Common myeloid progenitor, CD34-positive (primary cell): ENCODE measurements at places on chromosomes 5 and 9.
A peak's percentile ranks its signal among the peaks of the same experiment; 100 is the strongest.

- no peak for DNase-seq
Observed at GRCh38 chr5:83817591-83817990, 96.9 kb upstream of the HAPLN1 start.

DNA sequence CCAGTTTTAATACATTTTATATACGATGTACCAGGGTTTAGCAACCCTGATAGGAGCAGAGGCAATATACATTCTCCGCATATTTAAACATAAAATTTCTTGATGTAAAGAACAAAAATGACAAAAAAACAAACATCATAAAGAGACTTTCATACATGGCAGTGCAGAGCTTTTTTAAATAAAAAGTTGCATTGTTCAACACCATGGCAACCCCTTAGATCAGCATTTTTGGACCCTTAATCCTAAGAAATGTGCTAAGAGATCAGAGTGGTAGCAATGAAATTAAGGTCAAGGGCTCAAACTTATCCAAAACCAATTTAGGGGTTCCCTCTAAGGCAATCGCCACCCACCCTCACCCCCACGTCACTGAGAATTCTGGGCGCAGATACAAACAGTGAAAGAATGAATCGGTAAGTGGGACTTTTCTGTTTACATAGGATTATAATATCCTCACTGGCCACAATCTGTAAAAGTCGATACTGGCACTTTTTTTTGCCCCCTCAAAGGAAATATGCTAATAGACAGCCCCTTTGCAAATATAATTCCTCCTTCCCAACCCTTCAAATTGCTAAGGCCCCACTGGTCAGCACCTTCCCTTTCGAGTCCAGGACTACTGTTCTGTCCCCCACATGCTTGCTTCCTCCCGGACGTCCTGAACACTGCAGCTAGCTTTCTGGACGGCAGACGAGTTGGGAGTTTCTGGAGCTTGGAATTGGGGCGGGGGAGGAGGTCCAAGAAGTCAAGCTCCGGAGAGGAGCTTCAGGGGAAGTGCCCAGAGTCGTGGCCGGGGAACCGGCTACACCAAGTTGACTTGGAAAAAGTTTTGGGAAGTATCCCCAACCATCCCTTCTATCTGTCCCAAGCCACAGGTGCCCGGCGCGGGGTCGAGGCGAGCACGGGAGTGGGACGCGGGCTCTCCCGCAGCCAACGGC lies 2.2 kb downstream of the GAS1 start:
- no peak for DNase-seq

GRCh38 chr5:622359-622758 lies 10.2 kb downstream of the CEP72 start:
- DNase-seq: no peak

GRCh38 chr9:116160676-116161571 lies 7.3 kb downstream of the PAPPA start:
- no peak for DNase-seq

DNA sequence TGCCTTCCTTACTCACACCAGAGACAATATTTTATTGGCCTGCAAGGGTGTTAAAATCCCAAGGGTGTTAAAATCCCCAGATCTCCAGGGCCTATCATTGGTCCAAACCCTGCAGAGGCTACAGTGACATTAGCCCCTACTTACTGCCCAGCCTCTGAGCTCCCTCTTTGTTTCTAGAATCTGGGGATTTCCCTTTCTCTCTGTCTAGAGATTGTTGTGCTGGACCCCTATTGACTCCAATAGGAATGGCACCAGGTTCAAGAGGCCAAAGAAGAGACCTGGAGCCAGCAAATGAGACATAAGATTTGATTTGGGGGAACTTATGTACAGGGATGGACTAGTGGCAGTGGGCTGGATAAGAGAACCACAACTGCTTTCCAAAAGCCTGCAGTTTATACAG lies 53.3 kb upstream of the ZBED3 start:
- DNase-seq: no peak

DNA sequence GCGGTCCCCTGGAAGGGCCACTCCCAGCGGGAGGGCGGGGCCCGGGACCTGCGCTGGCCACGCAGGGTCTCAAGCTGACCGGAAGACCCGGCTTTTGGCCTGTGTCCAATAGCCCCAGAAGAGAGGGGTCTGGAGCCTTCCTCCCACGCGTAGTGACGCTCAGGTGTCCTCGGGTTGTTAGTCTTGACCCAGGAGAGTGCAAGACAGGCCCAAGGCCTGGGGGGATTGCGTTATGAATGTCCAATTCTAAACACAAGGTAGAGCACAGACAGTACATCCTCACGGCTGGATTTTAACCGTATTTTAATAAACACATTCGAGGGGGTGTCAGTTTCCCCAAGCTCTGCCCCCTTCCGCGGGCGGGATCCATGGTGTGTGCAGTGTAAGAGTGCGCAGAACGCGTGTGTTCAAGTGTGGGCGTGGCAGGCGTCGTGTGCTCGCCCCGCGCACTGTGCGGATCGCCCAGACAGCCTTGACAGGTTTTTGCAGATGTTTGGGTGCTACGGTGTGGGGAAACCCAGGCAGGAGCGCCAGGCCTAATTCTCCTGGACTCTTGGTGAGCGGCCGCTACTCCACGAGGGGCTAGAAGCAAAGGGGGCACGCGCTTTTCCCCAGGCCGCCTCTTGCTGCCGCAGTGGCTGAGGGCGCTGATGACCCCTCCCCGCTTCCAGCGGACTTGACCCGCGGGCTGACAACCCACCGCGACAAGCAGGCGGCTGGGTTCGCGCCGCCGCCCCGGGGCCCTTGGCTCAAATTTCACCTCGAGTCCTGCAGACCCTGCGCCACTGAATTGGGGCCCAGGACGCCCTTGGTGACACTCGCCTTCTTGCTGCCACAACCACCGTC lies 6.1 kb upstream of the DMRT3 start:
- DNase-seq: no peak

DNA sequence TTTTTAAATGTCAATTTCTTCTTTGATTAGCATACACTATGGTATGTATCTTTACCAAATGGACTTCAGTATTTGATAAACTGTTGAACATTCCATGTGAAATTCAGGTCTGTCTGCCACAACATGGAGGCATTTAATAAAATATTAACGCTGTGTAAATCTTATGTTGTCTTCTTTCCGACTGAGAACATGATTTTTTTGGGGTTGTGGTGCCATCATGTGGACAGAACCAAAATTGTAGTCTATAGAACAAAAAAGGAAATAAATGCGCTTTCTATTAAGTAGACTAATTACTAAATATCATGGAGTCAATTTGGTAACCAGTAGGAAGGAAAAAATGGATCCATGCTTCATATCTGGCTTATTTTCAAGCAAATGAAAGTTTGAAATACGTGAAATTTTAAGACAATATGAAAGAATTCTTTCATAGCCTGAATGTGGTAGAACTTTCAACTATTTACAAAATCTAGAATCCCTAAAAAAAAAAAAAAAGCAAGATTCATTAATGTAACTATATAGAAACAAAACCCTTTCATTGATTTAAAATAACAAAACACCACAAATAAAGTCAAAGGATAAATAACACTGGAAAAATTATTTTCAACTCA lies 2.8 kb upstream of the PLK2 start:
- DNase-seq: peak; percentile 84

- DNase-seq: no peak
Observed at GRCh38 chr5:137122558-137122957, 376.6 kb downstream of the SPOCK1 start.
